ENCODE measurements at places on chromosomes 3 and 15.
A peak's percentile ranks its signal among the peaks of the same experiment; 100 is the strongest.

- no peak for DNase-seq
These were observed 149.7 kb upstream of the SPRED1 start for GRCh38 chr15:38102972-38103371.

DNA sequence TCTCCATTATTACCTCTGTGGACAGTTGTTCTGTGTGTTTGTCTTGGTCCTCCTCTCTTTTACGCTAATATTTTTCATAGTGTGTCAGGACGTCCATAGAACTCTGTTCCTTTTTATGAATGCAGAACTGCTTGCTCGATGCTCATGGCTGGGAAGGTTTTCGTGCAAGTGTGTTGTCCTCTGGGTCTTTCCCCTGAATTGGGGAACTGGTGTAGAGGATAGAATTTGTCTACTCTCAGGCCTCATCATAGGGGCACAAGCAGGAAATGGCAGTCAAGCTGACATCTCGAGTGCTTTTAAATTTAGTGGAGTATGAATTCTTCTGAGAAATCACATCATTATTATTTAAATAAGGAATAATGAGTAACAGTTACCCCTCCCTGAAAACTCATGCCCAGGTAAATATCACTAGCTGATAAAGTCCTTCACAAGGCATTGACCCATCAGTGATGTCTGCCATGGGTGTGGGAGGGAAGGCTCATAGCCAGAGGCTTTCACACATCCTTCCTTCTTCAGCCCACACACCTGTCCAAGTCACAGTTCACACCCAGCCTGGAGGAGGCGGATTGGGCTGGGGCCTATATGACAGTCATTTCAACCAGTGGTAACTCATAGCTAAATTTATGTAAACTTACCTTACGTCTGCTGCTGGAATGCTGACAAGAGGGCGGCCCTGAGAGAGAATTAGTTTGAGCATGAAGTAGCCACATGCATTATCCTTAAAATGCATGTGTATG is 226.1 kb downstream of the PLCL2 start:
- no peak for DNase-seq

DNA sequence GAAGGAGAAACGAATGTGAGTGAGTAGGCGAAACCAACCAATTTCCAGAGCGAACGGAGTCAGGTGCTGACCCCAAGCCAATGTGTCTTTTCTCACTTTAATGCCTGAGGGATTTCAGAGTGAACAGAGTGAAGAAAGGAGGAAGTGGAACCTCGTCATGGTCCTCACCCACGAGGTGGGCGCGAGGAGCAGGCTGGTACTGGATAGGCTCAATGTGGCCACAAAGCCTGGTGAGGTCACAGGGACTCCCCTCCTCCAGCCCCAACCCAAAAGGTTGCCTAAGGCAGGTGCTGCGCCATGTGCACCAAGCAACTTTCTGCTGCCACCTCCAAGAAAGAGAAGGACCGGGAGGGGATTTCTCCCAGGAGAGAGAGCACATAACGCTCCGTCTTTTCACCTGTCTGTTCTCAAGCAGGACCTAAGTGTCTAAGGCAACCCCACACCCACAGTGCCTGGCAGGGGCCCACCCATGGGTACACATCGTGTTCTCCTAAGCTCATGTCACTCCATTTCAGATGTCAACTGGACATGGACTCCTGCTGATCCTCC is 3.8 kb downstream of the NRROS start:
- no peak for DNase-seq

- DNase-seq, result peak; percentile 67
These were observed 6.8 kb upstream of the ADPGK start for GRCh38 chr15:72790302-72790910.

GRCh38 chr3:171279972-171280371 is 180.2 kb downstream of the TNIK start:
- DNase-seq, result no peak

DNA sequence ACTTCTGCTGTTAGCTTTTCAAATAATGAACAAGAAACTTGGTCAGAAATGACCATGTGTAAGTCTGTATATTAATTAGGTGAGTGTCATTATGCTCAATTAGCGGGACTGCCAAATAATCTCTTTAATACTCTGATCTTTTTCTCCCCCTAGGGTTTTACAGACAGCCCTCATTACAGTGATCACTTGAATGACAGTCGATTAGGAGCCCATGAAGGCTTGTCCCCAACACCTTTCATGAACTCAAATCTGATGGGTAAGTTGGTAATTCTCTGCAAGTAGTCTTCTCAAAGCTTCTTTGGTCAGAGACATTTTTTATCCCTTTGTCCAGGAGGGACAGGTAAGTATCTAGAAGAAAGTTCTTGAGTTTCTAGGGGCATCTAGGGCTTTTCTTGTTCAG is 173.2 kb downstream of the TCF12 start:
- DNase-seq, result no peak

DNA sequence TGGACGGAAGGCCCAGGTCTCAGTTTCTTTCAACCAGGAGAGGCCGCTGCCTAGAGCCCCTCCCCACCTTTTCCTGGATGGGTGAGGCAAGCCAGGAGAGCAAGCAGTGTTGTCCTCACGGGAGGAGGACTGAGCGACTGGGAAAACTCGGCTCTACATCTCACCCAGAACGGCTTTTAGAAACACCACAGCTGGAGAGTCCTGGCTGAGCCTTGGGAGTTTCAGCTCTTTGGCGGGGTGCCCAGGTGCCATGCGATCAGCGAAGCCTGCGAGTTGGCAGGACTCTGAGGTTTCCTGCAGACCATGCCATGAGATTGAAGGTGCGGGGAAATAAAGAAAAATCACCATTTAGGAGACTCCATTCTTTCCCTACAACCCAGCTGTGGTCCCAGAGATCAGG is 26.0 kb downstream of the PPCDC start:
- no peak for DNase-seq

- peak; percentile 28 for DNase-seq
These were observed 4.6 kb downstream of the ERICH6 start for GRCh38 chr3:150699068-150699639.

- no peak for DNase-seq
These were observed 109.8 kb upstream of the MANF start for GRCh38 chr3:51275111-51275805.

DNA sequence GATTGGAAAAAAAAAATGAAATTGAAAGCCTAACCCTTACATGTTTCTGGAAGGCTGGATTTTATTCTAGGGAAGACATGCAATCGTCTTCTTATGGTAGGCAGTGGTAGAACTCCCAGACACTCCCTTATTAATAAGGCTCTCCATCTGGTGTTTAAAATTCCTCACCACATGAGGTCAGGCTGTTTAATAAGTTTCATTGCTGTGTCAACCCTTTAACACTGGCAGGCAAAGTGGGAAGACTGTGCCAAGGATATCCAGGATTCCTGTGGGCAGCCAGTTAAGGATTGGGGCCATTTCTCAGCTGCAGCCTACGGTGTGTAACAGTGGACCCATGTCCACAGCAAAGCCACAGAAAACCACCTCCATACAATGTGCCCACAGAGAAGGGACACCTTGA is 225.5 kb upstream of the CHRM5 start:
- no peak for DNase-seq

DNA sequence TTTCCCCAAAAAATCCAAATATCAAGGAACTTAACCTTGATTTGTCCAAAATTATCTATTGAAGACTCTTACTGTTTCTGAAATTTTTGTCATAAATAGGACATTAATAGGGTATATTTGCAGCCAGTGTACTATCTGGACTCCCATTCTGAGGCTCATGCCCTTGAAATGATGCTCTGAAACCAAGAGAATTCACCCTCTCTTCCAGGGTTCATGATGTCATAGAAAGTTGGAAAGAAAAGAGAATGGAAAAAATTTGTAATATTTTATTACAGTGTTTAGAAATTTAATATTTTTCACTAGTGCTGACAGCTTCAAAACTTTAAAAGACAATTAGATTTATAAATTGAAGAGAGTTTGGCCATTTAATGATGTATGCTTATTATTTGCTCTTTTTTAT is 712.5 kb downstream of the MCTP2 start:
- DNase-seq, result no peak
